ENCODE measurements at places on chromosomes 4 and X. TPM values are rescaled to one million over a fixed set of nuclear protein-coding genes. Genes with fewer than 3 reads are reported as not detected.

Gene PDGFRA
- total RNA-seq: 89.1 TPM

Gene RBM46
- not detected for total RNA-seq

Gene PPA2
- total RNA-seq: 57.9 TPM

Gene PAK3
- not detected for total RNA-seq

Gene ANAPC10
- total RNA-seq: 17.3 TPM

Gene DUX4
- not detected for total RNA-seq

Gene SMIM10
- 6.3 TPM for total RNA-seq

Gene MND1
- 7.9 TPM for total RNA-seq

Gene PRSS12
- 78.7 TPM for total RNA-seq

Gene FAAH2
- total RNA-seq: not detected

GRCh38 chr4:65924843-65925242 lies 254.6 kb upstream of the EPHA5 start:
- no peak for DNase-seq

DNA sequence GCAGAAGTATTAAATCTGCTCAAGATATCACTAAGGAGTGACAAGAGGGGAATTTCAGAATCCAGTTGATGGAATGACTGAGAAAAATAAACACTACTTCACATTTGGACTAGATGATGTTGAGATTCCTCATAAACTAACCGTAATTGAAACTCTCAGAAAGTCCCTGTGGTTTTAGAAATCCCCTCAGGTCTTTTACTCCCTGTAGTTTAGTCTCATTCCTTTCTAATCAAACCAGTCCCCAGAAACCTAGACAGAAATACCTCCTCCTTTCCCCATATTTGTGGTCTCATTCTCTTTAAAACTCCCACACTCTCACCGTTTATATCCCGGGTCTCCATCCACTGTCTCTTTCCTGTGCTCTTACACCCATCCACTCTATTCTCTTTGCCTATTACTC lies 15.0 kb upstream of the TLR1 start:
- no peak for DNase-seq

DNA sequence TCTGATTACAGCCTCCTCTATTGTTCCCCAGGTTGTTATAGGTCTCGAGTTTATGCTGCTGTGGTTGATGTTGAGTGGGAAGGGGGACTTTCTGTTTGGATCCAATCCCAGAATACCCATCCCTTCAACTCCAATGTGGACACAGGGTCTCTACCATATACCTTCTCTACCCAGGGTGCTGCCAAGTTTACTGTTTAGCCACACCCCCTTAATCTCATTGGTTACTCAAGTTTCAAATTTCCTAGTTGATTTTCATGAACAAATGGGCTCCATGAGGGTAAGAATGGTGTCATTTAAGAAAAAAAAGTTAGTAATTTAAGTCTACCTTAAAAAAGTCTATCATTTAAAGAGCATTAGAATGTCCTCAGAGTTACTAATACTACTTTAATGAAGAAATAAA lies 3.6 kb upstream of the SPP1 start:
- DNase-seq: no peak

DNA sequence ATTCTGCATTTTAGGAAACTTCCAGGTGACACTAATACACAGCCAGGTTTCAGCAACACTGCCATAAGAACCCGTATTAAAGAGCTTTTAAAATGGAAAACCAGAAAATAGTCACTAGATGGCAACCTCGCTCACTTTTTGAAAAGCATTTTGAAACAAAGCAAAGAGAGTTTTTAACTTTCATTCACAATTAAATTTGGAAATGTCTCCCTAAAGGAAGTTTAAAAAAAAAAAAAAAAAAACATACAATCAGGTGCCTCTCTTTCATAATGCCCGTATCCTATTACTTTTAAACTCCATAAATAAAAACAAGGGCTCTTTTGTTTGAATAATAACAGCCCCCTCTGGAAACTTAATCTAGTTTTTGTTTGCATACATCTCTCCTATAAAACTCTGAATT lies 20.3 kb downstream of the MEPE start:
- DNase-seq: peak; percentile 48

DNA sequence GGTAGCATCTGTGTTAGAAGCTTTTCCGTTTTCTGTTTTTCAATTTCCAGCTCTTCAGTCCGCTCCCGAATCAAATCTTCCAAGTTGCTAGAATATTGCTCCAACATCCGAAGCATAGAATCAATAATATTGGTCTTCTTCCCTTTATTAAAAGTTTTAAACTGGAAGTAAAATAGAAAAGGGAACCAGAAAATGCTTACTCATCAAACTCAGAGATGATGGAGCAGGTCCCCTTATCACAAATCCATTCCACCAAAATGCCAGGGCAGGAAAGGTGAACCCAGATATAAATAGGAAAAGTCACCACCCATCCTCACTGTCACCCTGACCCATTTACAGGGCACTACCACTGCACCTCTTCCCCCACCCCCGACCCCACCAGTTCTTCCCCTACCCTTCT lies 89.0 kb downstream of the GUCY2F start:
- no peak for DNase-seq

- no peak for DNase-seq
Observed at GRCh38 chr4:20269320-20269719, 17.6 kb downstream of the SLIT2 start.

- DNase-seq: no peak
Observed at GRCh38 chr4:69781458-69782418, 21.3 kb upstream of the SULT1B1 start.

DNA sequence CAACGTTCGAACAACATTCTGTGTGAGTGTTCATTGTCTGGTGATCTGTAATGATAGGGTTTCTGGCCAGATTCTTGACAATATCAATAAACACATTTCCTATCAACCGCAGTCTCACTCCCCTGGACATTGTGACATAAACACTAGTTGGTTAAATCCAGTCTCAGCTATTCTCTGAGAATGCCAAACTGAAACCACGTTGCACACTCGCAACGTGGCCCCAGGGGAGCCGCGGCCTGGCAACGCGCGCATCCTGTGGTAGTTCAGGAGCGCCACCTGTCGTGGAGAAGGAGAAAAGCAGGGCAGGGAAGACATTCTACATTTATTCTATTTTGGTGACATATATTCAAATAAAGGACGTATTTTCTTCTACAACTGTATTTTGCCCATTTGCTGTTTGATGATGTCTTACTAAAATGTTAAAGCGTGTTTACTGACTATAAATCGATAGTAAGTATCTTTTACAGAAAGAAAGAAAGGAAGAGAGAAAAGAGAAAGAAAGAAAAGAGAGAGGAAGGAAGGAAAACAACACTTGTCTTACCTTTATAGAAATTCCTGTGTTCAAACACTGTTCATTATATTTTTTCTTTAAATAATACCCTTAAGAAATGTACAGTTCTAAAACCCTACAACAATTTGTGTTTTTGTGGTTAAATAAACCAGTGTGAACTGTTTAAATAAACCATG lies 738.3 kb upstream of the FRG1 start:
- DNase-seq: peak; percentile 44

GRCh38 chrX:82816562-82816961 lies 691.5 kb upstream of the POU3F4 start:
- DNase-seq: no peak

DNA sequence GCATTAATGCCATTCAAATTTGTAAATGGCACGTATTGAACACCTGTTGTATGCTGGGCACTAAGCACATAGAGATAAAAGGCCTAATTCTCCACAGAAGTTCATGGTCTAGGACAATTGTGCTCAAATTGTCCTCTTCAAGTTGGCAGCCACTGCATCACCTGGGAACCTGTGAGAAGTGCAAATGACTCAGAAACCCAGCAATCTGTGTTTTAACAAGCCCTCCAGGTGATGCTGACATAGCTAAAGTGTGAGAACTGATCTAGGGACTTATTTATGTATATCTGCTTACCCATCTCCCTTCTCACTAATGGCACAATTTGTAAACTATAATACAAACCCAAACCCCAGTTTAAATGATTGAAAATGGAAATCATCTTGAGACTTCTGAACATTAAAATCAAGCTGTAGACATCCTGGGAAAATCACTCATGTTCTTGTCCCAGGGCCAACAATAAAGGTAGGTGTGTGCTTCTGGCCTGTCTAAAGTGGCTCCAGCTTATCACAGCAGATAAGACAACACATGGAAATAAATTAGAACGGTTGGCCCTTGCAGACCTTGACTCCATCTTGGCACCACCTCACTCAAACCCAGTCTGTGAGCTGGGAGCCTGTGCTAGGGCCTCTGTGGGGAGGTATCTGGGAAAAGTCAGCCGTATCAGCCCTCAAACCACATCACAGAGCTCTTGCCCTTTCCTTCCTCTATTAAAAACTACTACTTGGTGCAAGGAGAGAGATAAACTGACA lies 46.8 kb downstream of the UCHL1 start:
- DNase-seq: no peak

DNA sequence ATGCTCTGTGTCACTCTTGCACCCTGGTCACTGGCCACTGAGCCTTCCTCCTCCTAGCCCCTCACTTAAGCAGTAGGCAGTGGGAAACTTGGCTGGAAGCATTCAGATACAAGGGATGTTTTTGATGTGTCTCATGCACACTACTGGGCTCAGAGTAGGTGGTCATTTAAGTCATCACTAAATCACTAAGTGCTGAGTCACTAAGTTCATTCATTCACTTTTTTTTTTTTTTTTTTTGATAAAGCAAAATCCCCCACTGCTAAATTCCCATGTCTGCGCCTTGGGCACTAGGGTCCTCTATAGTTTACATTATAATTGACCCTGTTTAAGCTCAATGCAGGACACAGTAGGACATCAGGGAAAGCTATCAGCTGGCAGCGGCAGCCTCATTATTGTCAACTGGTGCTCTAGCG lies 182.4 kb upstream of the MBNL3 start:
- DNase-seq: no peak

GRCh38 chr4:25861951-25862410 lies 807 bp downstream of the SEL1L3 start:
- DNase-seq: no peak

DNA sequence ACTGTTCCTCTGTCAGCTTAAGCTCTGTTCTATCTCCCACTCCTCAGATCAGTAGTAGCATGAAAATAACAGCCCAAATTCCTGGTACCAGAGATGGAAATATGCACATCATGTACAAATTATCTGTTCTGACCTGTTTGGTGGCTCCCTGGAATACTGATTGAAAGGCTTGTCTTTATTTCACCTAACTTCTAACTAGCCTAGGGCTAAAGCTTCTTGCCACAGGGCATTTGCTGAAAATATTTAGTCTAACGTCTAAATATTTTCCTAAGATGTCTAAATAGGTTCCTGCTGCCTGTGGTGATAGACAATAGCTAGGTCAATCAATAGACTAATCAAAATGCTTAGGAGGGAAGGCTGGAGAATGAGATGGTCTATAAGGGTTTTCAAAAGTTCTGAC lies 12.9 kb upstream of the PRMT9 start:
- no peak for DNase-seq

DNA sequence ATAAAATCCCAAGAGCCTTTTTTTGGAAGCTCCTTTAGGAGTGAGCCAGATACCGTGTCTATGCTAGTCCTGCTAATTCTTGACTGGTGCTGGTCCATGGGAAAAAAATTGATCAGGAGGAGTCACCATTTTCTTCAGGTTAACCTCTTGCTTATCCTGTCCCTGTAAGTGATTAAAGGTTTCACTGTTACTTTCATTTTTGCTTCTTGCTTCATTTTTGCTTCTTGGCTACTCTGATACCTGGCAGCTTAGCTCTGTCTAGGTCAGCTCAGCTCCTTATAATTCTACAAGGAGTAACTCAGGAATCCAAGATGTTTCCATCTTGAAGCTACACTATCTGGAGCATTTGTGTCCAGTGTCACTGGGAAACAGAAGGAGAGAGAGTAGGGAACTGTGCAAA lies 45.7 kb downstream of the AFM start:
- no peak for DNase-seq

GRCh38 chr4:123405267-123405865 lies 8.8 kb downstream of the SPRY1 start:
- no peak for DNase-seq

GRCh38 chrX:65871671-65872311 lies 168.1 kb downstream of the VSIG4 start:
- no peak for DNase-seq

GRCh38 chrX:64204701-64205440 lies 637 bp downstream of the AMER1 start:
- DNase-seq: no peak

DNA sequence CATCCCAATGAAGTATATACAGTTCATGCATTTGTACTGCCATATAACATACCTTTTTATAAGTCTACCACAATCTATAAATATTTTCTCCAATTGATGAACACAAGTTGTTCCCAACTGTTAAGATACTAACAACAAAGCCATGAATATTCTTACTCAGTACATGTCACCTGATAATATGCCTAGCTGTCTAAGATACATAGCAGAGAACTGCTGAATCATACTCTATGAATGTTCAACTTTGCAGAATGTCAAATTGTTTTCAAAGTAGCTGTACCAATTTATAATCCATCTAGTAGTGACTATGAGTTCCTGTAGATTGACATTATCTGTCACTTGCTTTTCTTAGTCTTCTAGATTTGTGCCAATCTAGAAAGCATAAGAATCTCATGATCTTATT lies 84.9 kb downstream of the RAB28 start:
- peak; percentile 22 for DNase-seq

DNA sequence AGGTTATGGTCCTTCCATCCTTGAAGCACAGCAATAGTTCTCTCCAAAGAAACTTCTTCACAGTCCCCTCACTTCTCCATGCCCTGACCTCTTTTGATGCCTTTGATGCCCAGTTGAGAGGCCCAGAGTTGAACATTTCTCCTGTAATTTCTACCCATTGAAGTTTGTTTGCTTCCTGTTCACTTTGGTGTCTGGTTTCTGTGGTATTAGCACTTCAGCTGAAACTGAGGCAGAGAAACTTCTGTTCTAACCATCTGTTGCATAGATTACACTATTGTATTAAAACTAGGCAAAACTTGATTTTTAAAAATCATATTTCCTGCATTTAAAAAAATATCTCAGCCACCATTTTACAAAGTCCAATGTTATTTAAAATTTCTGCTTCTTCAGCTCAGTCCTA lies 89.8 kb upstream of the ADGRG2 start:
- DNase-seq: no peak

- no peak for DNase-seq
Observed at GRCh38 chr4:184655889-184656869, 6.6 kb downstream of the PRIMPOL start.

GRCh38 chr4:153258750-153259149 lies 54.5 kb downstream of the TRIM2 start:
- DNase-seq: no peak

GRCh38 chr4:176791591-176792325 lies 964 bp downstream of the VEGFC start:
- DNase-seq: peak; percentile 43

GRCh38 chrX:121221322-121221977 lies 174.0 kb downstream of the GLUD2 start:
- DNase-seq: no peak

GRCh38 chrX:102714994-102715393 lies 2.7 kb downstream of the GPRASP2 start:
- no peak for DNase-seq

Data from HFFc6 (cell line).